BE2C (cell line): ENCODE measurements at places on chromosomes 12 and 14.

DNA sequence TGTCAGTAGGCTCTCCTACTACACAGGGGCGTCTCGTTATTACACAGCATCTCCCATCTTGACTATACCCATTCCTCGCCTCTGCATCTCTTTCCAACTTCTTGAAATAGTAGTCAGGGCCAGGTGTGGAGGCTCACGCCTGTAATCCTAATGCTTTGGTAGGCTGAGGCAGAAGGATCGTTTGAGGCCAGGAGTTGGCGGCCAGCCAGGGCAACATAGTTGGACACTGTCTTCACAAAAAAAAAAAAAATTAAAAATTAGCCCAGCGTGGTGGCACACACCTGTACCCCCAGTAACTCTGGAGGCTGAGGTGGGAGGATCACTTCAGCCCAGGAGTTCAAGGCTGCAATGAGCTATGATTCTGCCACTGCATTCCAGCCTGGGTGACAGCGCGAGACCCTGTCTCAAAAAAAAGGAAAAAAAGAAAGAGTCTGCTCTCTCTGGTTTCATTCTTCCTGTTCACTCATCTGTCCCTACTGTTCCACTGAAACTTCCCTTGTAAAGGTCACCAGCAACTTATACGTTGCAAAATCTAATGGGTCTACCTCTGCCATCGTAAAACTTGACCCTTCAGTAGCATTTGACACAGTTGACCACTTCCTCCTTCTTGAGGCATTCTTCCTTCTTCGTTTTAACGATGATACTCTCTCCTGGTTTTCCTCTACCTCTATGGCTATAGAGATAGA is 41.0 kb upstream of the PTGR2 start:
- no peak for DNase-seq

- no peak for DNase-seq
These were observed 3.1 kb downstream of the HIF1A start for GRCh38 chr14:61698206-61698980.

GRCh38 chr12:116366456-116366776 is 88.9 kb upstream of the MED13L start:
- DNase-seq = peak; percentile 89

DNA sequence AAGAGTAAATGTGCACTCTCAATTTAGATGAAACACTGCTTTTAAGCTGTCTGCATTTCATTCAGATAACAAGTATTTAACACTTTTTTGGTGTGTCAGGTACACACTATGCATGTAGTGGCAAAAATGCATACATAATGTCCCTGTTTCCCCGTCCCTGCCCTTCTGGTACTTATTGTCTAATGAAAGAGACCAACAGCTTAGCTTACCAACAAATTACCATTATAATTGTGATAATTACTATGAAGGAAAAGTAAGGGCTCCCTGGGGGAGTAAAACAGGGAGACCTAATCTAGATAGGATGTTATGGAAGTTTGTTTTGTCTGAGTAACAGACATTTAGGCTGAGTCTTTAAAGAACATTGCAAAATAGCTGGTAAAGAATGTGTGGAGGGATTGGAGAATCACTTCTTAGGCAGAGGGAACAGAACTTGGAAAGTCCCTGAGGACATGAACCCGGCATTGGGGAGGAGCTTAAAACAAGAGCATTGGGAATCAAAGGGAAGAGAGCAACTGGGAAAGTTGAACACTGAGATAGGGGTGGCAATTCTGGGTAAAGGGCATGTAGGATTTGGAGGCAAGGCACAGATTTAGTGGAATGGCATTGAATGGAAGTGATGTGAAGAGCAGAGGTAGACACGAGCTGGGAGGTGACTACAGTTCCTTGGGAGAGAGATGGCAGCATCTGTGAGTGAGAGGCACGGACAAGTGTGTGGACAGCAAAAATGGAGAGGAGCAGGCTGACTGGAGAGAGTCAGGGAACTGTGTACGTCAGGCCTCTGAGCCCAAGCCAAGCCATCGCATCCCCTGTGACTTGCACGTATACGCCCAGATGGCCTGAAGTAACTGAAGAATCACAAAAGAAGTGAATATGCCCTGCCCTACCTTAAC is 181.6 kb downstream of the GRIP1 start:
- no peak for DNase-seq

- no peak for DNase-seq
These were observed 9.6 kb downstream of the PLXNC1 start for GRCh38 chr12:94157981-94158411.

GRCh38 chr14:88599326-88599725 is 36.5 kb downstream of the ZC3H14 start:
- DNase-seq = no peak

DNA sequence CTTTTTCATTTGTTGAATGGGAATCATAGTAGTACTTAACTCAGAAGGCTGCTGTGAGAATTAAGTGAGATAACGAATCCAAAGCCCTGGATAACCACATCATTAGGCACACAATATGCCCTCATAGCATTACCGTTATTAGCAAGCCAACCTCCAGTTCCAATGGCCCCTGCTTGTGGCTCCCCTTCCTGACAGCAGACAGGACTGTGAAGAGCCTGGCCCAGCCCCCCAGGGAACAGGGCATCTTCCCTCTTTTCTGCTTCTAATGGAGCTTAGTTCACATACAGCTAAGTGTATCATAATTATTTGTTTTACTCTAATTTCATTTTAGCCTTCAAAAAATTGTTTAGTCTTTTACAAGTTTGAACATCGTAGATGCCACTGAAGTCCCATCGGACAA is 39.7 kb downstream of the DHRS2 start:
- DNase-seq = no peak

DNA sequence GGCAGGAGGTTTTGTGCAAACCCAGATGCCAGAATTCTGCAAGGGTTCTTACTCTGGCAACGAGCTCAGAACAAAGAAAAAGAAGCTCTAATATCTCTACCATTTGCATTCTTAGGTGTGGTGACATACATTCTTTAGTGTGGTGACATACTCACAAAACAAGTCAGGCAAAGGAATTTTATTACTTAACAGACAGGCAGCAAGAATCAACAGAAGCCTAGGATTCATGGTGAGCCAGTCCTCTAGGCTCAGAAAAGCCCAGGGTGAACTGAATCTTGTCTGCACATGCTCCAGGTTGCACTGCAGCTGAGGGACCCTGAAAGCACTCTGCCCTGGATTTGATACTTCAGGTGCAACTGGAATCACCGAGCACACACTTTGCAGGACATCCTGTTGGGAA is 122.4 kb upstream of the PTPRQ start:
- DNase-seq = no peak

DNA sequence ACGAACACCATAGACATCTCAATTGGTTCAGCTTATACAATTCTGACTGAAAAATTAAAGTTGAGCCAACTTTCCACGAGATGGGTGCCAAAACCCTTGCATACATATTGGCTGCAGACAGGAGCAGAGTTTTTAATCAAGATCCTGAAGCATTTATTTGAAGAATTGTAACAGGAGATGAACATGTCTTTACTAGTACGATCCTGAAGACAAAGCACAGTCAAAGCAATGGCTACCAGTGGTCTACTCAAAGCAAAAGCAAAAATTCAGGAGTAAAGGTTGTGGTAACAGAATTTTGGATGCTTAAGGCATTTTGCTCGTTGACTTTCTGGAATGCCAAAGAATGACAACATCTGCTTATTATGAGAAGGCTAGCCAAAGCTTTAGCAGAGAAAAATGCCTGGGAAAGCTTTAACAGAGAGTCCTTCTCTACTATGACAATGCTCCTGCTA is 20.7 kb downstream of the ZDHHC17 start:
- DNase-seq = no peak

GRCh38 chr12:105444653-105445102 is 114.2 kb downstream of the C12orf75 start:
- DNase-seq = no peak

- DNase-seq = no peak
These were observed 27.0 kb downstream of the SLC25A21 start for GRCh38 chr14:37145395-37145794.

GRCh38 chr12:124964836-124965462 is 24.0 kb downstream of the DHX37 start:
- no peak for DNase-seq

DNA sequence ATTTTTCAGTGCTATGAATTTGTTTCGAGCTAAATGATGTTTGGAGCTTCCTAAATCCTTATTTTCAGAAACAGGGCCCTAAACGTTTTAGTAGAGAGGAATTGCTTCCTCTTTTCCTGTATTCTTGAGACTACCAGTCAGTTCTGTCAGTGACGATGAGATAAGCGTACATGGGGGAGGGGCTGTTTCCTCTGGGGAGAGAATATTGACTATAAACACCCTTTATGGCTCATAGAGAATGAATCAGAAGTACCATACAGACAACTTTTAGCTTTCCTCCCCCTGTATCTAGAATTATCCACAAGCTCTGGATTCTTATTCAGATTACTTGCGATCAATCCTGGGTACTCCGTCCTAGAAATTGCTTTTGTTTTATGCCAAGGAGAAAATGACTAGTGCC is 5.1 kb downstream of the TBK1 start:
- DNase-seq = no peak

- DNase-seq = no peak
These were observed 244.9 kb downstream of the CACNA1C start for GRCh38 chr12:2297658-2298057.
